ENCODE measurements at places on chromosomes 7 and 10.

DNA sequence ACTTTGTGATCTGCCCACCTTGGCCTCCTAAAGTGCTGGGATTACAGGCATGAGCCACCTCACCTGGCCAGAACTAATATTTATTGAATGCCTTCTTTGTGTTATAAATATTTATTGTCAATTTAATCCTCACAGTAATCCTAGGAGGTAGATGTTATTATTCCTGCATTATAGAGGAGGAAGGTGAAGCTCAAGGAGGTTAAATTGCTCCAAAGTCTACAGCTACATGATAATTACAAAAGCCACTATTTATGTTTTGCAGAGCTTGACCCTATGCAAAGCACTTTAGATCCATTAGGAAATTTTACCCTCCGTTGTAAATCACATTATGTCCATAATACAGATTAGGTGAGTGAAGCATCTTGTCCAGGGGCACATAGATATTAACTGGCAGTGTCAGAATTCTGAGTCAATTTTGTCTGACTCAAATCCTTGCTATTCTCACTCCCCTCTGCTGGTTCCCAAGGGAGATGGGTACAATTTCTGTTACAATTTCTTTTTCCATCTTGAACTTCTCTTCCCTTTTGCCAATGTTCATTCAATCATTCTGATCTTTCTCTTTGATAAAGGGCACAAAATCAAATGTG, 25.7 kb upstream of the CDK14 start:
- no peak for DNase-seq

DNA sequence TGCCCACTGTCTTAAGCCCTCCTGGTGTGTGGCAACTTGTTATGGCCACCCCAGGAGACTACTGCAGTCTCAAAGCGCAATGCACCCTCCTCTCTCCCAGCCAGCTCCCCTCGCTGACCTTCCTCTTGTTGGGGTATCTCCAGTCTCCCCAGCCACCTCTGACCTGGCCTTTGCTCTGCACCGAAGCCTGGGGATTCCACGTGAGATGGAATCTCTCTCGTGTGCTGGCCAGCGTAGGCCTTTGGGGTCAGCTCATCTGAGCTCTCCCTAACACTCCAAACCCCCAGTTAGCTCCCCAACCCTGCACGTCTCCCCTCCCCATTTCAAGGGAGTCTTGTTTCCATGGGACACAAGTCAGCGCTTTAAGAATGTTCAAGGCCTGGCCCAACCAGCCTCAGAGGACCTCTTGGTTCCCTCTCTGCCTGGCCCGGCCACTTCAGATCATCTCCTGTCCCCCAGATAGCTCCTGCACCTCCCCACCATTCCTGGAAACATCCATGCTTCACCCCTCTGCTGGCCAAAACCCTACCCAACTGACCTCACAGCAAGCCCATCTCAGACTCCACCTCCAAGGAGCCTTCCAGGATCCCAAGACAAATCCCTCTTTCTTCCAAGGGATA, 11.2 kb downstream of the ITPRIP start:
- no peak for DNase-seq

DNA sequence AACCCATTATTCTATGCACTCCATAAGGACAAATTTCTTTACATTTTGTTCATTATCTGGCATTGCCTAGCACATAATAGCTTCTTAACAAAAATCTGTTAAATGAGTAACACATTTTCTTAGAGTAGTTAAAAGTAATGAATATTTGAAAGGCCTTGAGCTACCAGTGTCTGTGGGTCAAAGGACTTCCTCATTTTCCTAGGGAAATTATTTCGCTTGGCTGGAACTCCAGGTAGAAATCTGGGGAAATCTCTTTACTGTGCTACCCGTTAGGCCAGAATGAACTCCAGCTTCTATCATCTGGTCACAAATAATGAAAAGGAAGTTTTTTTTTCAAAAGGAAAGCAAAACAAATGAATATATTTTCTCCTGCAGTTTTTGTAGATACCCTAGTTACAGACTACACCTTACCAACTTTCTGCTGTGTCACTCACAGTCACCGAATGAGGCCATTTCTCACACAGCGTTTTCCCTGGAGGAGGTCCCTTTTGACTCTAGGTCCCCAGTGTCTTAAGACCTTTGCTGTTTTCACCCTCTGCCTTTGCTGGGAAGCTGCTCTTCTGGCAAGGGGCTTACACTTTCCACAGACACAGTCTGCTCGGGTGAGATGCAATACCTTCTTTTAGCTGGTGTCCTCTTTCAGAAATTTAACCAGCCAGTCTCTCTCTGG, 1.6 kb downstream of the SAMD9L start:
- DNase-seq = no peak

- no peak for DNase-seq
Measured at GRCh38 chr10:126224967-126225671, 163.2 kb downstream of the ADAM12 start.

DNA sequence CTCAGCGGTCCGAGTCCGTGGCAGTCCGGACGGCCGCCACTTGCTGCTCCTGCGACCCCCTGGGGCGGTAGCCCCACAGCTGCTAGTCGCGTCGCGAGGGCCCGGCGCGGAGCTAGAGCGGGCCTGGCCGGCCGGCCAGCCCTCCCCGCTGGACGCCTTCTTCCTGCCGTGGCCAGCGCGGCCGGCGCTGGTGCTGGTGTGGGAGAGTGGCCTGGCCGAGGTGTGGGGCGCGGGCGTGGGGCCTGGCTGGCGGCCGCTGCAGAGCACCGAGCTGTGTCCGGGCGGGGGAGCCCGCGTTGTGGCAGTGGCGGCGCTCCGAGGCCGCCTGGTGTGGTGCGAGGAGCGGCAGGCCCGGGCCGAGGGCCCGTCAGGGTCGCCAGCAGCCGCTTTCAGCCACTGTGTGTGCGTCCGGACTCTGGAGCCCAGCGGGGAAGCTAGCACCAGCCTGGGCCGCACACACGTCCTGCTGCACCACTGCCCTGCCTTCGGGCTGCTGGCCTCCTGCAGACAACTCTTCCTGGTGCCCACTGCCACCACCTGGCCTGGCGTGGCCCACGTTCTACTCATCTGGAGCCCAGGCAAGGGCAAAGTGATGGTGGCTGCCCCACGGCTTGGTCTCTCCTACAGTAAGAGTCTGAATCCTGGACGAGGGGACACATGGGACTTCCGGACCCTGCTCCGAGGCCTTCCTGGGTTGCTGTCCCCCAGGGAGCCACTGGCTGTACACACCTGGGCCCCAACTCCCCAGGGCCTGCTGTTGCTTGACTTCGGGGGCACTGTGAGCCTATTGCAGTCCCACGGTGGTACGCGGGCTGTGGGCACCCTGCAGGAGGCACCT, 631 bp downstream of the HPS6 start:
- DNase-seq = no peak

DNA sequence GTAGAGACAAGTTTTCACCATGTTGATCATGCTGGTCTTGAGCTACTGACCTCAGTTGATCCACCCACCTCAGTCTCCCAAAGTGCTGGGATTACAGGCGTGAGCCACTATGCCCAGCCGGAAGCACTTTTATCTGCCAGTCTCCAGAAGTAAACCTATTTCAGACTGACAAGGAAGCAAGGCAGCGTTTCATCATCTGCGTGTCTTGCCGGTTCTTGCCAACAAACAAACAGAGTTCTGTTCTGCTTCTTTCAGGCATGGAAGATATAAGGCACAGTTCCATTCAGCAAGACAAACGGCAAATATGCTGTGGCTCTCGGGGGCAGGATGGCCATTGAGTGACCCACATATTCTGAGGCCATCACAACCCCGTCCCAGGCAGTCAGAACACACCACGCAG, 15.5 kb upstream of the LARP4B start:
- DNase-seq = no peak

- DNase-seq = no peak
Measured at GRCh38 chr7:117399820-117400422, 27.4 kb downstream of the ASZ1 start.

- DNase-seq = no peak
Measured at GRCh38 chr10:124827474-124827873, 25.9 kb downstream of the ABRAXAS2 start.

DNA sequence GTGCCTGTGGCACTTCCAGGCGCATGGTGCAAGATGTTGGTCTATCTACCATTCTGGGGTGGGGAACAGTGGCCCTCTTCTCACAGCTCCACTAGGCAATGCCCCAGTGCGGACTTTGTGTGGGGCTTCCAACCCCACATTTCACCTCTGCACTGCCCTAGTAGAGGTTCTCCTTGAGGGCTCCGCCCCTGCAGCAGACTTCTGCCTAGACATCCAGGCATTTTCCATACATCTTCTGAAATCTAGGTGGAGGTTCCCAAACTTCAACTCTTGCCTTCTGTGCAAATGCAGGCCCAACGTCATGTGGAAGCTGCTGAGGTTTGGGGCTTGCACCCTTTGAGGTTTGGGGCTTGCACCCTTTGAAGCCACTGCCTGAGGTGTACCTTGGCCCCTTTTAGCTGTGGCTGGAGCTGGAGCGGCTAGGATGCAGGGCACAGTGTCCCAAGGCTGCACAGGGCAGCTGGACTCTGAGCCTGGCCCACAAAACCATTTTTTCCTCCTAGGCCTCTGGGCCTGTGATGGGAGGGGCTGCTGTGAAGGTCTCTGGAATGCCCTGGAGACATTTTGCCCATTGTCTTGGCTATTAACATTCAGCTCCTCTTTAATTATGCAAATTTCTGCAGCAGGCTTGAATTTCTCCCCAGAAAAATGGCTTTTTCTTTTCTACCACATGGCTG, 130.6 kb upstream of the EFCAB10 start:
- no peak for DNase-seq

DNA sequence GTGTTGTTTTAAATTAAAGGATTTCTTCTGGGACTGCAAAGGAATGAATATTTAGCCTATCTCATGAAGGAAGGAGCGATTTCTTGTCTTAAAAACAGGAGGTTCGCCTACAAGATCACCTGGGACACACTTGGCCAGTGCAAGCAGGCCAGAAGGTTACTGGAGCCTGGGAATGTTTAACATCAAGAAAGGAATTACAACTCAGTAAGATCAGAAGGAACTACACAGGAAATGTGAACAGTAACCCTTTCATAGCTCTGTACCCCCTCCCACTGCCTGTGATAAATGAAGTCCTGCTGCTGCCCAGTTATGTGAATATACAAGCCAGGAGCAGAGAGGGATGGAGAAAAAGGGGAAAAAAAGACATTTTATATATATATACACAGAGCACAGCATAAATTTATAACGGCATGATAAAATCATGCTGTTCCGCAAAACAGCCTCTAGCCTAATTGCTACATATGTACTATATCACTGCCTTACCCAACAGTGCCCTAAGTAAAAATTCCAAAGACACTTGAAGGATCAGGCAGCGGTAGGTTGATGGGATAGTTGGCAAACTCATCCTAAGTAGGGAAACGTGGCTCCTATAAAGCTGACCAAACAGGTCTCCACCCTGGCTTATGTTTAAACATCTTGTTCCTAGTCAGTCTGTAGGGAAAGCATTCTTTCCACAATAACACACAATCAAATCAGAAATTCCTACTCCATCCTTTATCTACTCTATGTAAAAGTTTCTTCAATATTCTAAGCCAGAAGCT, 63.8 kb downstream of the ZNF438 start:
- DNase-seq = no peak

- DNase-seq = peak; percentile 31
Measured at GRCh38 chr10:101536800-101537199, 51.3 kb downstream of the POLL start.

- no peak for DNase-seq
Measured at GRCh38 chr7:34842782-34843181, 184.8 kb downstream of the NPSR1 start.

GRCh38 chr7:94183891-94184290, 179.7 kb upstream of the BET1 start:
- no peak for DNase-seq

DNA sequence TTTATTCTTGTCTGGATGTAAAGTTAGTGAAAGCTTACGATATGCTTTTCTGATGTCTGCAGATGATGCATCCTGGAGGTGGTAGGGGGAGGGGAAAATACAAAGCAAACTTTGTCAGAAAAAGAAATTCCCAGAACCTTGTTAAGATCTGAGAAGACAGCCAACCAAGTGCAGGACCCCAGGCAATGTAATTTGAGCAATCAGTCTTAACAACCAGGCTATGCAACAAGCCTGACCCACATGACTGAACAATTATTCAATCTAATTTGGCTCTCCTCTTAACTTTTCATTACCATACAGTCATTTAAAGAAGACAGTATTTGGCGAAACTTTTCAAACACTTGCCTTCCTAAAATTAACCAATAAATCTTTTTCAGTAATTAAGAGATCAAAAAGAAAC, 74.5 kb downstream of the DNAJC1 start:
- DNase-seq = no peak

DNA sequence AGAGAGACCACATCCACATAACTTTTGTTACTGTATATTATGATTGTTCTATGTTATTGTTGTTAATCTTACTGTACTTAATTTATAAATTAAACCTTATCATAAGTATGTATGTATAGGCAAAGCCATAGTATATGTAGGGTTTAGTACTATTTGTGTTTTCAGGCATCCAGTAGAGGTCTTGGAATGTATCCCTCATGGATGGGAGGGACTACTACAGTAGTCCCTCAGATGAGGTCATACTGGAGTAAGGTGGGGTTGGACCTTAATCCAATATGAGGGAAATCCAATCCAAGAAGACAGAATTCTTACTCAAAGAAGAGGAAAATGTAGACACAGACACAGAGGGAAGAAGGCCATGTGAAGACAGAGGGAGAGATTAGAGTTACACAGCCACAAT, 34.1 kb upstream of the MALRD1 start:
- no peak for DNase-seq

DNA sequence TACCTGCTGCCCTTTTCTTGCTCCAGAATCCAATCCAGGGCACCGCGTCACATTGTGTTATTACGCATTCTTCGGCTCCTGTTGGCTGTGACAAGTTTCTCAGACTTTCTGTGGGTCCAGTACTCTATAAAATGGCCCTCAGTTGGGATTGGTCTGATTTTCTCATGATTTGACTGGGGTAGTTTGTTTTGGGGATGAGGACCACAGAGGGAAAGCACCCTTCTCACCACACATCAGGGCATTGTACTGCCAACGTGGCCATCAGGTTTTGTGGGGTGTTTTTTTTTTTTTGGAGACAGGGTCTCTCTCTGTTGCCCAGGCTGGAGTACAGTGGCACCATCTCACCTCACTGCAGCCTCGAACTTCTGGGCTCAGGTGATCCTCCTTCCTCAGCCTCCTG, 17.0 kb upstream of the ORAI2 start:
- DNase-seq = no peak

DNA sequence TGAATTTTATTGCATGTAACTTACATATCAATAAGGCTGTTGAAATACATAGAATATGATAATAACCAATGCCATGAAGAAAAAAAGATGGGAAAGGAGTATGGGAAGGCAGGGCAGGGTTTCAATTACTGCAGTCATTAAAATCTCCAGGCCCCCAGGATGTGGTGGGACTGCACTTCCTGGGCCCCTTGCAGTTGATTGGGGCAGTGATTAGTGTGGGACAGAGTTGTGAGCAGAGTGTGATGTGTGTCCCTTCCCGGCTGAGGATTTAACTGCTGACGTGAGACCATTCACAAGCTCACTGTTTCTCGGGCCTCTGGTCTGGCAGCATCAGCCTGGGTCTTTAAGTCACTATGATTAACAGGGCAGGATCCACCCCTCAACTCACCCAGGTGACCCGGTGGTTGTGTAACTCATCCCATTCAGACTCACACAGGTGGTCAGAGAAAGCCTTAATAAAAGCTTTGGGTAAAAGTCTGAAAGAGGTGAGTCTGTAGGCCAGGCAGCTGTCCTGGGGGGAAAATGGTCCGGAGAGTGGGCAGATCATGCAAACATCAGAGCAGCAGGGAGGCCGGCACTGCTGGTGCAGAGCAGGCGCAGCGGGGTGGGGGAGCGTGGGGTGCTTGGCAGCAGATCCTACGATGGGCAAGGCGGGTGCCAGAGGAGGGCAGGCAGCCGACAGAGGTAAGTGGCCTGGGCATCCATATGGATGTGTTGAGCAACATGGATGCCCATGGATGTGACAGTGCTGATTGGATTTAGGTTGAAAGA, 36.3 kb upstream of the WDFY4 start:
- no peak for DNase-seq

Data from NCI-H1694 (cell line).